CD4-positive, alpha-beta T cell (primary cell): ENCODE measurements at places on chromosomes 5 and 9.

DNA sequence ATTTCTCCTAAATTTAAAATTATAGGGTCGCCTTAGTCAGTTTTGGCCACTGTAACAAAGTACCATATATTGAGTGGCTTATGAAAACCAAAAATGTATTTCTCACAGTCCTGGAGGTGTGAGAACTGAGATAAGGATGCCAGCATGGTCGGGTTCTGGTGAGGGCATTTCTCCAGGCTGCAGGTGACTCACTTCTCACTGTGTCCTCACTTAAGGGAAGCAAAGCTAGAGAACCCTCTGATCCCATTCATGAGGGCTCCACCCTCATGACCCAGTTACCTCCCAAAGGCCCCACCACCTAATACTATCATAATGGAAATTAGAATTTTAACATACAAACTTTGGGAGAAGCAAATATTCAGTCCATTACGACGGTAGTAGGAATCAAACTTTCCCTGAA lies 75.1 kb upstream of the FBN2 start:
- no peak for DNase-seq

GRCh38 chr9:96253059-96253696 lies 48.8 kb downstream of the HSD17B3 start:
- no peak for DNase-seq

DNA sequence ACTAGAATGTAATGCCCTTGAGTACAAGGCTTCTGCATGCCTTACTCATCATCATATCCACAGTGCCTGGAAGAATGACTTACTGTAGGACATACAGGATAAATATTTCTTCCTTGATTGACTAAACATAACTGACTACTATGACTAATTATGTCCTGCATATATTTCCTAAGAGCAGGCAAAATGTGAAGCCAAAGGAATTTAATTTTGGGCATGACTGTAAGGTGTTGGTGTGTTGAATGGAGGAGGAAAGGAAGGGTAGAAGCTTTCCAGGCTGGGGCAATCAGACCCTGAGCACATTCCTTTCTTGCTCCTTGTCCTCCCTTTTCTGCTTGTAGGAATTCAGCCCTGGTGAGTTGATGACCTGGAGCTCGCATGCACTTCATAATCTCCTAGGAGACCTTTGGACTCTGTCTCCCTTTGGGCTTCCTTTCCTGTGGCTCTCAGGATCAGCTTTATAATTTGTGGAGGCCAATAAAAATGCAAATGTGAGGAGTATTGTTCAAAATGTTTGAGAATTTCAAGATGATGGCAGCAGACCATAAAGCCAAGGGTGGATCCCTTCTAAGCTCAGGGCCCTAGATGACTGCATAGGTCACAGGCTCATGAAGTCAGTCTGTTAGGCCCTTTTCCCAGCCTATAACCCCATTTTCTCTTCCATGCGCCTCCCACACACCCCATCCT lies 174.0 kb downstream of the HMHB1 start:
- no peak for DNase-seq

GRCh38 chr5:65834306-65834705 lies 92.1 kb upstream of the ERBIN start:
- no peak for DNase-seq

GRCh38 chr5:62568800-62569432 lies 9.7 kb upstream of the LRRC70 start:
- DNase-seq, result no peak

DNA sequence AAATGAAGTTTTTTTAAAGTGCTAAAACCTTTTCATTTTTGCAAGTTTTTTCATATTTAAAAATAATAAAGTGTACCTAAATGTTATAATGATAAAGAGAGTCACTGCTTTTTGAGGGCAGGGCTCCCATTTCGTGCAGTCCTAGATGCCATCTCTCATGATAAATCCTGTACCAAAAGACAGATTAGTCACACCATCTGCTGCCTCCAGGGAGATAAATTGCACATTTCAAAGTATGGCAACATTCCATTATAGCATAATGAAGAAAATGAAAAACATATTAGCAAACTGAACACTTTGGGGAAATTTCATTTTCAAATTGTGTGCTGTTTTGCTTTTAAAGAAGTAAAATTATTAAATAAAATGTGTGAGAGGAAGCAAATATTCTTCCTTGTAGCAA lies 257.2 kb downstream of the KIAA0825 start:
- DNase-seq, result no peak

DNA sequence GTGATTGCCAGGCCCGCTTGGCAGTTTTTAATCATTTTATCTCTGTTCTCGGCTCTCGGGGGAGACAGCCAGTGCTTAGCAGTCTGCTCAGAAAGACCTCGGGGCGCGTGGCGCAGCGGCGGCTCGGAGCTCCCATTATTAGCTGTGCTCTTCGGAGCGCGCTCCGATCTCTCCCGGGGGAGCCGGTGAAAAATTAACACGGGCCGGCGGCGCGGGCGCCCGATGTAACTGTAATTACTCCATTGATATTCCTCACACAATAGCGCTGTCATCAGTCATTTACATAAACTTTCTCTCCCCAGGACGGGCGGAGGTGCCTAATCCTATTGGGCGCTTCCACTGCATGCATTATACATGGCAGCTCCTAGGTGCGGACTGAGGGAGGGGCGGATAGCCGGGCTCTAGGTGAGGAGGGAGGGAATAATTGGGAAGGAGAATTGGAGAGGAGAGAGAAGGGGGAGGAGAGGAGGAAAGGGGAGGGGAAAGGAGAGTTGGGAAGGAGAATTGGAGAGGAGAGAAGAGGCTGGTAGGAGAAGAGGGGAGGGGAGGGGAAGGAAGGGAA lies 24.9 kb downstream of the LMX1B start:
- DNase-seq, result no peak

DNA sequence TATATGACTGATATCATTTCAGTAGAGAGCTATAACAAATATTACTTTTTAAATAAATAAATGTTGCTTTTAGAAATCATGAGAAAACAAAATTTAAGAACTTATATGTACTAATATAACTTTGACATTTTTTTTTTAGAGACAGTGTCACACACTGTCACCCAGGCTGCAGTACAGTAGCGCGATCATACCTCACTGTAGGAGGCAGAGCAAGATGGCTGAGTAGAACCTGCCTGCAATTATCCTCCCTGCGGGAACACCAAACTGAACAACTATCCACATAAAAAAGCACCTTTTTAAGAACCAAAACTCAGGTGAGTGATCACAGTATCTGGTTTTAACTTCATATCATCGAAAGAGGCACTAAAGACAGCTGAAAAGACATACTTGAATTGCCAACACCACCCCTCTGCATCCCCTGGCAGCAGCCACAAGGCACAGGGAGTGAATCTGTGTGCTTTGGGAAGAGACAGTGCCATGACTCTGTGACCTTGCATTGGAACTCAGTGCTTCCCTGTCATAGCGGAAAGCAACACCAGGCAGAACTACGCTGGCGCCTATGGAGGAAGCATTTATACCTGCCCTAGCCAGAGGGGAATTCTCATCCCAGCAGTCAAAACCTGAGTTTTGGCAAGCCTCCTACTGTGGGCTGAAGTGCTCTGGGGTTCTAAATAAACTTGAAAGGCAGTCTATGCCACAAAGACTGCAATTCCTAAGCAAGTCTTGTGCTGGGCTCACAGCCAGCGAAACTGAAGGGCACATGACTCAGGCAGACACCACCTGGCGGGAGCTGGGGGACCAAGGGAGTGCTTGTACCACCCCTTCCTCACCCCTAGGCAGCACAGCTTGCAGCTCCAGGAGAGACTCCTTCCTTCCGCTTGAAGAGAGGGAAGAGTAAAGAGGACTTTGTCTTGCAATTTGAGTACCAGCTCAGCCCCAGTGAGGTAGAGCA lies 142.7 kb downstream of the FBXL17 start:
- DNase-seq, result no peak
